ENCODE measurements at places on chromosomes 2 and 18. TPM values are rescaled to one million over a fixed set of nuclear protein-coding genes. Genes with fewer than 3 reads are reported as not detected.

XIRP2 gene
- polyA plus RNA-seq, result 0.03 TPM

SPR gene
- polyA plus RNA-seq, result 44.2 TPM

COLEC12 gene
- 0.22 TPM for polyA plus RNA-seq

TMEM200C gene
- polyA plus RNA-seq, result 0.10 TPM

POTEC gene
- polyA plus RNA-seq, result not detected

TBR1 gene
- 0.03 TPM for polyA plus RNA-seq

IL36B gene
- polyA plus RNA-seq, result not detected

IL1RL2 gene
- polyA plus RNA-seq, result 0.25 TPM

CIB4 gene
- not detected for polyA plus RNA-seq

CSRNP3 gene
- polyA plus RNA-seq, result 0.90 TPM

MEP1B gene
- 29.0 TPM for polyA plus RNA-seq

DCDC2C gene
- not detected for polyA plus RNA-seq

TSPYL6 gene
- polyA plus RNA-seq, result 0.06 TPM

GKN1 gene
- polyA plus RNA-seq, result not detected

DLGAP1 gene
- 0.47 TPM for polyA plus RNA-seq

SLC16A14 gene
- not detected for polyA plus RNA-seq

SPATA3 gene
- not detected for polyA plus RNA-seq

SERPINB13 gene
- not detected for polyA plus RNA-seq

PTGR3 gene
- polyA plus RNA-seq, result 11.6 TPM

TMEFF2 gene
- 0.34 TPM for polyA plus RNA-seq

CRYGC gene
- not detected for polyA plus RNA-seq

BCS1L gene
- polyA plus RNA-seq, result 42.7 TPM

LRRTM4 gene
- not detected for polyA plus RNA-seq

ZNF519 gene
- under 0.01 TPM for polyA plus RNA-seq

RGPD4 gene
- polyA plus RNA-seq, result not detected

REG1A gene
- polyA plus RNA-seq, result 613 TPM

MC2R gene
- not detected for polyA plus RNA-seq

NR4A2 gene
- 1.6 TPM for polyA plus RNA-seq

SERPINB7 gene
- not detected for polyA plus RNA-seq

CCDC150 gene
- polyA plus RNA-seq, result not detected

PDE1A gene
- 3.6 TPM for polyA plus RNA-seq

APOB gene
- 1,089 TPM for polyA plus RNA-seq

TNFRSF11A gene
- 16.5 TPM for polyA plus RNA-seq

NT5C1B gene
- not detected for polyA plus RNA-seq

PJVK gene
- polyA plus RNA-seq, result 1.0 TPM

DPP10 gene
- polyA plus RNA-seq, result 1.8 TPM

PSTPIP2 gene
- 3.8 TPM for polyA plus RNA-seq

RAB17 gene
- 533 TPM for polyA plus RNA-seq

GPR17 gene
- polyA plus RNA-seq, result not detected

ABCG8 gene
- polyA plus RNA-seq, result 35.6 TPM

PROC gene
- polyA plus RNA-seq, result 26.3 TPM

ERFE gene
- polyA plus RNA-seq, result not detected

KANSL1L gene
- 1.8 TPM for polyA plus RNA-seq

C18orf54 gene
- polyA plus RNA-seq, result not detected

HOXD3 gene
- not detected for polyA plus RNA-seq

SLC8A1 gene
- 2.4 TPM for polyA plus RNA-seq

PPM1B gene
- polyA plus RNA-seq, result 24.3 TPM

IL18R1 gene
- 5.2 TPM for polyA plus RNA-seq

NLRC4 gene
- 0.22 TPM for polyA plus RNA-seq

DSC3 gene
- polyA plus RNA-seq, result 0.27 TPM

NDC80 gene
- 12.8 TPM for polyA plus RNA-seq
